ENCODE measurements at places on chromosomes 12 and 14. TPM values are rescaled to one million over a fixed set of nuclear protein-coding genes. Genes with fewer than 3 reads are reported as not detected.

DNA sequence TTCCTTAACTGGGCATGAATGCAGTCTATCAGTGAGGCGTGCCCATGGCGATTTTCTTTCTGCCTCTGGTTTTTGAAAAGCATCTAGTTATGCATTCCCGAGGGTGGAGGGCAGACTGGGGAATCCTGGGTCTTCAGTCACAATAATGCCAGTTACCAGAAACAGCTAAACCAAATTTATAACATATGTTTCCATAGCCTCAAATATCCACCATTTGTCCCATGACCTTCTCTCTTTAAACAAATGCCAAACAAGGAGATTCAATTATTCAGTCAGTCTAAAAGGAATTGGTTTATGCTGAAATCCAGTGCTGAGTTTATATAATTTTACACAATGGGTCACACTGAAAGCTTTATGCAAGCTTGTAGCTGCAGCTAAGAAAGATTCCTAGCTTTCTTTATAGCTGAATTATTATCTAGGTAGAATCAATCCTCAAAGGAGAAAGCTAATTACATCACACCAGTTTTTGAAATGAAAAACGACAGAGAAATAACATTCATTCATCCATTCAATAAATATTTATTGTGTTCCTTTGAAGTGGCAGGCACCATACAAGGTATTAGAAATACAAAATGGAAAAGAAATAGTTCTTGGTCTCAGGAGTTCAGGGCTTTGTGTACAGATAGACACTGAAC, 131.3 kb upstream of the RAP1B start:
- no peak for DNase-seq

The MED6 gene
- 10.2 TPM for total RNA-seq

GRCh38 chr14:23364164-23365035, 572 bp downstream of the EFS start:
- DNase-seq: no peak

DNA sequence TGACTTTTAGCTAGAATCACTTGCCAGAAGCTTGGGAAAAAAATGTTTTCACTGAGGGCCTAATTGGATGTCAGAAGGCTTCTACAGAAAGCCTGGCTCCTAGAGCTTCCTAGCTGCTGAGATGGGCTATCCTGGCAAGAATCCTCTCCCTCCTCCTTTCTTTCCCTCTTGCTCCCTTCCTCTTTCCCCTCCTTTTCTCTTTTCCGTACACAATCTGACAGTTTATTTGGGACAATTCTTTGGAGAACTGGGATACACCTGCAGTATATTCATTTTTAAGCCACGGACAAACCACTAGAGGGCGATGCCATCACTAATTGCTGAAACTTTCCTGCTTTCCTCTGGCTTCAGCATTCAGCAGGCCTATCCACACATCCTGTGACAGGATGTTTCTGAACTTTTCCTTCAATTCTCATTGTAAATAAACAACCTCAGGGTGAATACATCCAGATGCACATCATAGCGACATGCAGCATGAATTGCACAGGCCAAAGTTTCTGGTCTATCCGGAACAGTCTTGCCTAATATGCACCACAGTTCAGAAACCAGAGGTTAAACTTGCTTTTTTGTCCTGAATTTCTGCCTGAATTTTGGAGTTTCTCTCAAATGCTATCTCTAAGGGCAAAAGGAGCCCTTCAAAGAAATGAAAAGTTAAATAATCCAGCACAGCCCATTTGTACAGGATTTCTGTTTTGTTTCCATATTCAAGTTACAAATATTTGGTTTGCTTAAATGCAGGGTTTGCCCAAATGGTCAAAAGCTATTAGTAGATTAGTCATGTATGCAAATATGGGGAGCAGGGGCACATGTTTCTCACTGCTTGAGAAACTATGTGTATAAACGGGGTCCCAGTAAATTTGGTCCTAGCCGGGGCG, 142.8 kb downstream of the PAWR start:
- DNase-seq: no peak

- DNase-seq: no peak
Measured at GRCh38 chr14:76977793-76978720, 50.5 kb downstream of the IRF2BPL start.

DNA sequence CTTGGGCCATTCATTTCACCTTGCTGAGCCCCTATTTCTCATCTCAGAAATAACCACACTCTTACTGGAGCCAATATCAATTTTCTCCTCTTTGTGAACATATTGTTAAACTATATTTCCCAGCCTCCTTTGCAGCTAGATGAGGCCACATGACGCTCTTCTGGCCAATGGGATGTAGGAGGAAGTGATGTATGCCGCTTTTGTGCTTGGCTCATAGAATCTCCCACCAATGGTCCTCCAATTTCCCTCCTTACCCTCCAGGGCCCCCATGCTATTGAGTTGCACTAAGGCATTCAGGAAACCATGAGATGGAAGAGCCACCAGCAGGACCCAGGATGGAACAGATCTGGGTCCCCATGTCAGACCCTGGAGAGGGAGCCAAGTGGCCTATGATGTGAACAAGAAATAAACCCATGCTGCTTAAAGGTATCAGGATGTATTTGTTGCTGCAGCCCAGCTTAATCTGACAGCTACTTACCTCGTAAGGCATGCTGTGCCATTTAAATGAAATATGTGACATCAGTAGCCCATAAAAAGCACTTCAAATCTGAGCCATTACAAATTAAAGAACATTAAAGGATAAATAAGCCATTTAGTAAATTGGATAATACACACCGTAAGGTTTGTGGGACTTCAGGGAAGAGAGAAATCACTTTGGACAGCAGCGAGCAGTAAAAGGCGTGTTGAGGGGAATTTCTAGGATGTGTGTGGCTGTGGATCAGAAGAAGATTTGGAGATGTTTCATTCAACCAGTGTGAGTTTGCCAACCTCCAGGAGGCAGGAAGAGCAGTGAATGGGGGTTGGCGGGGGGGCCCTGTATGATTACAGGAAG, 24.4 kb upstream of the BDKRB2 start:
- DNase-seq: no peak

GRCh38 chr12:82880442-82880901, 193.8 kb downstream of the TMTC2 start:
- no peak for DNase-seq

The RFLNA gene
- total RNA-seq: not detected

The MYRFL gene
- 0.08 TPM for total RNA-seq

The CHFR gene
- 14.2 TPM for total RNA-seq

DNA sequence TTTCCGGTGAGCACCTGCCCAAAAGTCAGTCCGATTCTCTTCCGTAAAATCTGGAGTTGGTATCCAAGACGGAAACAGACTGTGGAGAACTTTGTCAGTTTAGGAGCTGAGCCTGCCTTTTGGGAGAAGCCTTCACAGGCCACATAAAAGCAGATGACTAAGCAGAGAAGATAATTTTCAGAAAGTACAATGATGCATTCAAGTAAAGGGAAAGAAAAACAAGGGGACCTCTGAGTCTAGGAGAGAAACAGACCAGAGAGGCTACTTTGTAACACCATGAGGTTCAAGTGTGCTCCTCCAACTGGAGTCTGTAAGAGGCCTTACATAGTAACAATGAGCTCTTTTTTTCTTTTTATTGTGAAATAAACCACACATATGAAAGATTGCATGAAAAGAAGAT, 21.1 kb downstream of the TMED8 start:
- no peak for DNase-seq

- DNase-seq: no peak
Measured at GRCh38 chr12:56143870-56144269, 8.5 kb upstream of the MYL6B start.

Data from left lobe of liver (tissue), 2 donors.